NCI-H2107 (cell line): ENCODE measurements at places on chromosomes 7 and 10.

GRCh38 chr7:27095050-27095896 is 527 bp downstream of the HOXA1 start:
- DNase-seq: no peak

DNA sequence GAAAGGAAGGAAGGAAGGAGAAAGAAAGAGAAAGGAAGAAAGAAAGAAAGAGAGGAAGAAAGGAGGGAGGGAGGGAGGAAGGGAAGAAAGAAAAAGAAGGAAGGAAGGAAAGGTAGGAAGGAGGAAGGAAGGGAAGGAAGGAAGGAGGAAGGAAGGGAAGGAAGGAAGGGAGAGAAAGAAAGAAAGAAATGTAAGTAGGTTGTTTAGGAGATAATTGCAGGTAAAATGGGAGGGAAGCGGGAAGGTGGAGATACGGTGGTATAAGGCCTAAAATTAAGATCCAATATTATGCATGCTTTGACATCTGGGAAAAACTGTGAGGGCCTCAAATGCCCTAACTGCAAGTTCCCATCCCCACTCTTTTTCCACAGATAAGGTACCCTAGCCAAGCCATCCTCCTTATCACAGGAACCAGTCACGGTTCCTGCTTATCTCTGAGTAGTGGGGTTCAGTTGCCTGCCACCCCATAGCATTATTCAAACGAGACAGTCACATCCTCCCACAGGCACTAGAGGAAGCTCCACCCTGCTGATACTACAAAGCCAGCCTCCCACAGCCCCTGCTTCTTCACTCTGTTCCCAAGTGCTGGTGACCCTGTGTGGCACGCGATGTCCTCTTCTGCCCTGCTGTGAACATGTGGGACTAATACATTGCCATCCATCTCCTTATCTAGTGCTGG is 28.7 kb downstream of the ST8SIA6 start:
- DNase-seq: no peak

- DNase-seq: peak; percentile 13
These were observed at the start of gene ADCY1 for GRCh38 chr7:45573661-45574415. Gene ADCY1 (plus strand): TSS chr7:45574368. CDS start chr7:45574544, 176 bp downstream.

GRCh38 chr7:926061-927030 is 28.1 kb downstream of the ADAP1 start:
- DNase-seq: no peak

GRCh38 chr7:149859369-149859768 is 14.4 kb upstream of the ATP6V0E2 start:
- DNase-seq: no peak

DNA sequence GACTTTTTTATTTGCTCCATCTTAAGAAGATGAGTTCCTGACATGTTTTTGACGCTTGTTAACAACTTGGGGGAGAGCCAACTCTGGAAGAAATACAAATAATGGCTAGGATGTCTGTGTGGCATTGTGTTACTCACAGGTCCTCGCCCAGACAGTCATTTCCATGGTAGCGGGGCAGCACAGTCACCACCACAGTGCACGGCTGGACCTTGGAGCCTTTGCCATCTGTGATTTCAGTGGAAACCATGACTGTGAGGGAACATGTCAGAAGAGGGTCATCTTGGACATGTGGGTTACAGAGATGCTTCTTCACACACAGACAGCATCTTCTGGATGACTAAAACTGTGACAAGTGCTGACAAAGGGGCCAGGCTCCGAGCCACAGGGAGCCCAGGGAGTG is 74.5 kb downstream of the PKD1L1 start:
- DNase-seq: no peak

GRCh38 chr7:5708271-5708670 is 73.2 kb downstream of the RNF216 start:
- DNase-seq: no peak

GRCh38 chr7:129375141-129375938 is 58.9 kb upstream of the STRIP2 start:
- DNase-seq: no peak
